Cerebellar cortex (tissue), 1 donor: ENCODE measurements at places on chromosomes 13 and 19.

DNA sequence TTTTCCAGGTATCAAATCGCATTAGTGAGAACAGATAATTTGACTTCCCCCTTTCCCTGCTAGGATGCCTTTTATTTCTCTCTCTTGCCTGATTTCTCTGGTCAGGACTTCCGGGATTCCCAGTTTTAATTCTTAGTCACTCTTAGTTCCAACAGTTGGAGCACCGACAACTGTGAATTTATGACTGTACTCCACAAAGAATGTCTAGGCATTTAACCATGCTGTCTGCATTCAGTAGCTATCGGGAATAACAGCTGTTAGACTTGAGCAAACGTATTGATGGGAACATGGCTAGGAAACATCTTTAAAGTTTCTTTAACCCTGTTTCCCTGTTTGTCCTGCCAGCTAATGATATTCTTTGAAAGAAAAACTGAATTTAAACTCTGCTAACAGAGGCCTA is 14.1 kb upstream of the SPACA7 start:
- DNase-seq: no peak

DNA sequence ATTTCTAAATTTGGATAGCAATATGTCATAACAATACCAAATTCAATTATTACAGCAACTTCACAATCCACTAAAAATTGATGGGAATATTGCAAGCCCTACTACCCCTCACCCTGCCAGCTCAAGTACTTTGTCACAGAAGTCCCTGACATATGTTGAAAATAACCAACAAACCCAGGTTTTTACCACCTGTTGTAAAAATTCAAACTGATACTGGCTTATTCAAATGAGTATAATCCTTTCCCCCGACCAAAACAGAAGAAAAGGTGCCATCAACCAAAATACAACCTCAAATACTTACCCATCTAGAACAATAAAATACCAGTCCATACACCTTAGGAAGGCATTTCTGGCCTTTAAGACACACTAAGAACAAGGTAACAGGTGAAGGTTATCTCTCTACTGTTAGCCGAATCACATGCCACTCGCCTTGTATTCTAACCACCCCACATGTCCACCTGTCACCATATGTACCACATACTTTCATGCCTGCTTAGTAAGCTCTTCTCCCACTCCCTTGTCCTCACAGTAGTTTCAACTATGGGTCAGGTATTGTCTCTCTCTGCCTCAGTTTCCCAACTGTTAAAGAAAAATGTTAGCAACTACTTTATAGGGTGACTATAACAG is 53.1 kb downstream of the USP12 start:
- no peak for DNase-seq

DNA sequence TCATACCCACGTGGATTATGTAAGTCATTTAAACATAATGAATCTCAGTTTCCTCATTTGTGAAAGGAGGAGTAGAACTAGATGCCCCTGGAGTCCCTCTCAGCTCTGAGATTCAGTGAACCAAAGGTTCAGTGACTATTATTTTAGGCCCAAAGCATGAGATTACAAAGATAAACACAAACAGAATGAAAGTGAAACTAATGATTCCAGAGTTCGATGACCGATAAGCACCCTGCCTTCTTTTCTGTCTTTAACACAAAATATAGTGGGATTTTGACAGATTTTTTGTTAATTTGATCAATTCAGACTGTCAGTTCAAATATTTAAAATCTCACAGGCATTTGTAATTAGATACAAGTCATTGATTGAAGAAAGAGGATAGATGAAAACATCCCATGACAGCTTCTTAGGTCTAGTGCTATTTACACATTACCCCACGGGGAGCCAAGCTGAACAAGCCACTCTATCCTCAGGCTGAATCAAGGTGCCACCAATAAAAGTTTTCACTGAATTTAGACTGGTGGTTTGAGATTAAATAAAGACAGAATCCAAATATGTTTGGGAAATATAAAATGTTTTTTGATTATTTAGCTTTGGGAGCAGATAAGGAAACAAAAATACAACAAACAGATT is 64.6 kb upstream of the RAP2A start:
- DNase-seq: no peak

DNA sequence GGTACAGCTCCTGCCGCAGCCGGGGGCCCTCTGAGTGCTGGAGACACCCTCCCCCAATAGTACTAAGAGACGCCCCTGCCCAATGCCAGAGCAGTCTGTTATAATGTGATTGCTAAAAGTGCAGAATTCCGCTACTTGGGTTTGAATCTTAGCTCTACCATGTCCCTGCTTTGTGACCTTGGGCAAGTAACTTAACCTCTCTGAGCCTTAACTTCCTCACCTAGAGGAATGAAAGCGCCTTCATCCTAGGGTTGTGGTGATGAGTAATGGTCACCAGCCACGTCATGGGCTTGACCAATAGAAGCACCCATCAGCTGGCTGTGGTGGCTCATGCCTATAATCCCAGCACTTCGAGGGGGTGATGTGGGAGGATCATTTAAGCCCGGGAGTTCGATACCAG is 6.5 kb downstream of the PLEKHG2 start:
- no peak for DNase-seq

- DNase-seq: no peak
These were observed 53.8 kb downstream of the ATP11A start for GRCh38 chr13:112743451-112744167.

DNA sequence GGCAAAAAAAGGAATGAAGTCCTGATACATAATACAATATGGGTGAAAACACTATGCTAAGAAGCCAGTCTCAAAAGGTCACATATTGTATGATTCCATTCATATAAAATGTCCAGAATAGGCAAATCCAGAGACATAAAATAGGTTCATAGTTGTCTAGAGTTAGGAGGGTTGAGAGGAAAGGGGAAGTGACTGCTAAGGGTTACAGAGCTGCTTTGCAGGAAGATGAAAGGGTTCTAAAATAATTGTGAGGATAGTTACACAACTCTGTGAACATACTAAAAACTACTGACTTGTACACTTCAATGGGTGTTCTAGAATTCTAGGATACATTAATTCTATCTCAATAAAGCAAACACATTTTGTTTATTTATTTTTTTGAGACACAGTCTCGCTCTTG is 25.7 kb downstream of the CAB39L start:
- no peak for DNase-seq

DNA sequence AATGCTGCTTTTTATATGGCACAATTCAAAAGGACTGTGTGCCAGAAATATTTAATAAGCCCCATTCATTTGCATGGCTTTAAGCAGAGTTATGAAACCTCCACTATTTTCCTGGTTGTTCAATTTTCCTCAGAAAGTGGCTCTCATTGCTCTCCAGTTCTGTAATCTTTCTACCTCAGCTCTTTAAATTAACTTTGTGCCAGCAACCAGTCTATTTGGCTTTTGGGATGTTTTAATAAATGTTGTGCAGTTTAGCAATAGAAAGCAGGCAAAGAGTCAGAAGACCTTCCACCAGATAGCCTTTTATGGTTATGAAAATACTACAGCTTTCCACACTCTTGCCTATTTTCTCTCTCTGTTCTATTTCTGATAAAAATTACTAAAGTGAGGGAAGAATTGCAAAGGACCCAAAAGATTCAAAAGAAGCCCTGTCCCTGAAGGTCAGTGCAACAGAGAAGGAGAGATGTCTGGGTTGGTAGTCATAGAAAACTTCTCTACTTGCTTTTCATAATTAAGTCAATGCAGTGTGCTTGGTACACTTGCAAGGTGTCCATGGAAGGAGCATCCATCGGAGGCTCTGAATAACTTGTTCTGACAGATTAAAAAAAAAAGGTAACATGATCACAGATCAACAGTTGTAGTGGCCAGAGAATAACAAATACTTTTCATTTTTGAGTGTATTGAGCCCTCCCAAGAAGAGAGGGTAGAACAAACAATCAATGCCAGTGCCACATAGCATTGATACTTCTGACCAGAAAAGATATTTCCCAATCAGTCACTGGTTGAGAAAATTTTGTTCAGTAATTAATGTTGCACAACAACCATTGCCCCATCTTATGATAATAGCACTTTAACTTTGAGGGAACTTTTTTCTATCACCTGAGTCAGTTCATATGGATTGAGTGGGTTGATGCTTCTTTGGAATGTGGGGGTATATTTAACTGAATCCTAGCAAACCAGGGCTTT is 48.4 kb upstream of the SPRY2 start:
- no peak for DNase-seq

DNA sequence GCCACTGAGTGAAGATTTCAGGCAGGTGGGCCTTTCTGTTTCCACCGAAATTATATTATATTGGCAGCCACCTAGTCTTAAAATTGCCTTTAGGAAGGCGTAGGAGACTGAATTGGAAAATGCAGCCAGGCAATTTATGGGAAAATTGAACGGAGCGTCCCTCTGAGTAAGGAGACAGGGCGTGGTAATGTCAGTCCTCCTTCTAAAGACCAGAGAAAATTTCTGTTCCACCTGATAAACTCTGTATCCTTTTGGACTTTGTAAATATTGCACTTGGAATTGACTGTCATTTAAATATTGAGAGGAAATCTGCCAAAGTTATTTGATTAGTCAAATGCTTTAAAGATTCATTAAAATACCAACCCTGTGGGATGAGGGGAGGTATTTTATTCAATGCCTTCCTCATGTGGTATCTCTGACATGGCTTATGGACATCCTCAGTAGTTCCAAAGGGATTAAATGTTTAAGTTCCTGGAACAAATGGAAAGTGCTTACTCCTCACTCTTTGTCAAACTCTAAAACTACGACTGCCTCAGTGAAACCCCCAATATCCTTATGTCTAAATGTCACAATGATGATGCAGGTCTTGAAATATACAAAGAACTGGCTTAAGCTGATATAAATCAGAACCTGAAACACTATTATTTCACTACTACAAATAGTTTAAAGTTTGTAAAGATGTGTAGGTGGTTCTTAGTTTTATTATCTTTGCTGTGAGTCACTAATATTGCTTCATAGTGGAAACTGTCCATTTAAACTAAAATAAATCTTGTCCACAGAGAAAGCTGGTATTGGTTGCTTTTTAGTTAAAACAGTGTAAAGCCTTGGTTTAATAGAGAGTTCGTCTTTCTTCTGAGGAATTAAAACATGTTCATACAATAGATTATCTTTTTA is 203.2 kb downstream of the FGF14 start:
- no peak for DNase-seq

DNA sequence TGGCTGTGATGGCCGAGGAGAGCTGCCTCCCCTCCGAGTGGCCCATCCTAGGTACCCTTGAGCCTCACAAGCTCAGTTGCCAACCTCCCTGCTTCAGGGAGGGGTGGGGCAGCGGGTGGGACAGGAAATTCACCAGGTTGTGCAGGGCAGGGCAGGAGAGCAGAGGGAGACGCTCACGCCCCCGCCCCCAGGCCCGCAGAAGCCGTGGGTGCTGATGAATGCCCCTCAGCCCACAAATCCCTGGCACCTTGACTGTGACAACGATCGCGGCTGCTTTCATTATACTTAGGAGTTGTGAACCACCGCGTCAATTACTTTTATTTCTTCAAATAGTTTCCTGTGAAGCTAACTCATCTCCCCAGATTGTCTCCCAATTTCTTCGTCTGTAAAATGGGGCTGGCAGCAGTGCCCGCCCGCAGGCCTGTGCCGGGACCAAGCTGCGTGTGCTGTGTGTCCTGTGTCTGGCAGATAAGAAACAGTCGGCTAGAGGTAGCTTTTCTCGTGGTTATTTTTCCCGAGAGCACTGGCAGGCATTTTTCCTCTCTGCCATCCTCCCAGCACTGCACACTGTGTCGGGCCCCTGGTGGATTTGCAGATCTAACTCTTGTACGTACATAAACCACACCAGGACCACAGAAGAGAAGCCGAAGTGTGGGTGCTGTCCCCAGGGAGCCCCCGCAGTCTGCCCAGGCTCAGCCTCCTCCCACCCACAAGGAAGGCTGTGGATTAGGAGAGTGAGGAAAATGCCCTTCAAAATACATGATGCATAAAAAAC is 7.9 kb upstream of the RASA3 start:
- DNase-seq: no peak

- DNase-seq: no peak
These were observed 78.2 kb downstream of the FNDC3A start for GRCh38 chr13:49053906-49054305.

DNA sequence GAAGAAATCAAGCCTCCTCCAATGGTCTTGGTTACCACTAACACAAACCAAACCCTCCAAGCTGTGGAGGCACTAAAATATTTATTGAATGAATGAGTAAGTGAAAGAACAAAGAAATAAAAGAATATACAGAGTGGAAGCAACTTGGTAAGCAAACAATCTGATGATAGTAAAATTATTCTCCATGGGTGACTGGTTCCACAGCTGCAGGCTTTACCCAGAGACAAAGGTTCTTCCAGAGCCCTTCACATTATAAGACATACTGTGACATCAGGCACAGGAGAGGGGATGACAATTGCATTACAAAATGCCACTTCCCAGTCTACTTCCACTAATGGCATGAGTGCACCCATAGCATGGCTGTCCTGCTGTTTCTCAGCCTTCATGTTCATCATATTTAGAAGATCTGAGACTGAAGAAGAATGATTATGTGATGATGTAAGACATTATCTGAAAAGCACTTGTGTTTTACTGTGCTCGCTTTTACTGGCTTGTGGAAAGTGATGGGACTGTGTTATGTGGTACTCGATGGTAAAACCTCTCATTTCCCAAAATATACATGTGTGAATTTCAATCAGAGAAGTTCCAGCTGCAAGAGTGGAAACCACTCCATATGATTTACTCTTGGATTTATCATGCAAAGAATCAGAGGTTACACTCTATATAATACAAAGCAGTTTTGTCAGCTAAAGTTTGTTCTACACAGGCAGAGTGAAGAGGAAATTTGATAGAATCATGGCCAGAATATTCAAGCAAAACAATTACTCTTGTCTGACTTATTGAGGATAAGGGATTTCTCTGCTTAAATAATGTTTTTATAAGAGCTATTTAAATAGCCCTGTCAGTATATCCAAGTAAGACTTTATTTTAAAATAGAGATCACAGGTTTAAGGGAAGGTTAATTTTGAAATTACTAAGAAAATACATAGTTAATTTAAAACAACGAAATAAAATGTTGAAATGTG is 220.2 kb upstream of the NBEA start:
- DNase-seq: no peak

DNA sequence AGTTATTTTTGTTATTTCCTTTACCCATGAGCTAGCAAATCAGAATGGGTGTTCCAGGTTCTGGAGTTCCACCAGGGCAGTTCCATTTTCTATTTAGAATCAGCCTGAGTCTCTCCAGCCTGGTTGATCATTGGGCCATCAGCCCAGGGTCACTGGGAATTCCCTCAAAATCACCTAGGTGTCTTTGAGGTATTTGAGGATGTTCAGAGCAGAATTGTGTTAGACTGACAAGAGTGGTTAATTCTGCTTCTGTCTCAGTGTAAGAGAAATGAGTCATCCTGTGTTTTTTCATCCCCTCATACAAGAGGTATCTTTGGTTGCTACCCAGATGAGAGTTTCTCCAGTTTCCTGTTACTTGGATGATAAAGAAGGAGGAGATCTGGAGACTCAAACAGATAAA is 11.7 kb downstream of the ZNF66 start:
- no peak for DNase-seq

- no peak for DNase-seq
These were observed 8.0 kb downstream of the UBXN6 start for GRCh38 chr19:4449639-4450028.

DNA sequence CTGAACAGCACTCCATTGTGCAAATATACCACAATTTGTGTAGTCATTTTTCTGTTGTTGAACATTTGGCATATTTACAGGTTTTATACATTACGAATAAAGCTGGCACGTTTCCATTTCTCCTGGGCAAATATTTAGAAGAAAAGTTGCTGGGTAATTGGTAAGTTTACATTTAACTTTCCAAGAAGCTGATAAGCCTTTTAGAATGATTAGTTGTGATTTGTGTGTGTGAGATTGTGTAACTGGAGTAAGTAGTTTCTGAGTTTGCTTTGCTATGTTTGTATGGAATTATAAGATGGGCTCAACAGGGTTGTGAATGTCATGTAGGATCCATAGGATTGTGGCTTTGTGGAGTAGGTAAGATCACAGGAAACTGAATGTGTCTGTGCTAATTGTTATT is 1.6 kb upstream of the ZNF529 start:
- DNase-seq: peak; percentile 3
